Fibroblast of lung (primary cell): ENCODE measurements at places on chromosomes 7 and 10. TPM values are rescaled to one million over a fixed set of nuclear protein-coding genes. Genes with fewer than 3 reads are reported as not detected.

RBM48 gene
- 7.4 and 9.8 TPM in 2 replicates for polyA plus RNA-seq

PNLIPRP3 gene
- not detected in 2 replicates for polyA plus RNA-seq

SLC18A2 gene
- polyA plus RNA-seq, result not detected in 2 replicates

PTPRN2 gene
- 0.54 and 0.70 TPM in 2 replicates for polyA plus RNA-seq

CYP2W1 gene
- not detected in 2 replicates for polyA plus RNA-seq

SPDYE6 gene
- polyA plus RNA-seq, result not detected in 2 replicates

GRCh38 chr7:23205577-23205908 is 23.7 kb downstream of the NUP42 start:
- no peak for DNase-seq

- no peak for DNase-seq
Measured at GRCh38 chr10:4617589-4617988, 208.4 kb upstream of the AKR1E2 start.

GRCh38 chr7:149728491-149729375 is 44.7 kb downstream of the ZNF467 start:
- no peak for DNase-seq

DNA sequence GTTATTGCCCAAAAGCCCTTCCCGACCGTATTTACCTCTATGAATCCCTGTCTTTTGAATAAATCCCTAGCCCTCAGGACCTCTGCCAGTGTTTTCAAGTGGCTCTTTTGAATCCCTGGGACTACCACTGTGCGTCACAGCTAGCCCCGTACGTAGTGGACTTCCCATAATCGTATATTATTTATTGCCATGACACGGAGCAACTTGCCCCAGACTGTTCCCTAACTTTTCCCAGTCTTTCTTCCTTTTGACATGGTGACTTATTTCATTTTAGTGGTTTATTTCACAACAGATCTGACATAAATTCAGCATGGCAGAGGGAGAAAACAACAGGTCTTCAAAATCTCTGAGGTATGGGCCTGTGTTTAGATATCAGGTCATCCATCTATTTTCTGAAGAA is 318.6 kb upstream of the KLF6 start:
- DNase-seq, result no peak

GRCh38 chr7:4057289-4057616 is 624.8 kb upstream of the FOXK1 start:
- no peak for DNase-seq

- no peak for DNase-seq
Measured at GRCh38 chr10:75403939-75404814, 2.6 kb upstream of the ZNF503 start.

GRCh38 chr10:60942788-60943315 is 1.1 kb downstream of the RHOBTB1 start:
- peak; percentile 49 for DNase-seq

- no peak for DNase-seq
Measured at GRCh38 chr7:97078023-97078969, 39.2 kb upstream of the SDHAF3 start.

DNA sequence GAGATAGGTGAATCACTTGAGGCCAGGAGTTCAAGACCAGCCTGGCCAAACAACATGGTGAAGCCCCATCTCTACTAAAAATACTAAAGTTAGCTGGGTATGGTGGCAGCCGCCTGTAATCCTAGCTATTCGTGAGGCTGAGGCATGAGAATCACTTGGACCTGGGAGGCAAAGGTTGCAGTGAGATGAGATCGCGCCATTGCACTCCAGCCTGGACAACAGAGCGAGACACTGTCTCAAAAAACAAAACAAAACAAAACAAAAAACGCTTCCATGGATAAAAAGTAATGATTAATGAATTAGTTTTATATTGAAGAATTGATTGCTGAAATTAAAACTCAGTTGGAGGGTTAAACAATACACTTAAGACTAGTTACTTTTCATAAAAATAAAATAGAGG is 32.3 kb downstream of the KLHDC10 start:
- no peak for DNase-seq

DNA sequence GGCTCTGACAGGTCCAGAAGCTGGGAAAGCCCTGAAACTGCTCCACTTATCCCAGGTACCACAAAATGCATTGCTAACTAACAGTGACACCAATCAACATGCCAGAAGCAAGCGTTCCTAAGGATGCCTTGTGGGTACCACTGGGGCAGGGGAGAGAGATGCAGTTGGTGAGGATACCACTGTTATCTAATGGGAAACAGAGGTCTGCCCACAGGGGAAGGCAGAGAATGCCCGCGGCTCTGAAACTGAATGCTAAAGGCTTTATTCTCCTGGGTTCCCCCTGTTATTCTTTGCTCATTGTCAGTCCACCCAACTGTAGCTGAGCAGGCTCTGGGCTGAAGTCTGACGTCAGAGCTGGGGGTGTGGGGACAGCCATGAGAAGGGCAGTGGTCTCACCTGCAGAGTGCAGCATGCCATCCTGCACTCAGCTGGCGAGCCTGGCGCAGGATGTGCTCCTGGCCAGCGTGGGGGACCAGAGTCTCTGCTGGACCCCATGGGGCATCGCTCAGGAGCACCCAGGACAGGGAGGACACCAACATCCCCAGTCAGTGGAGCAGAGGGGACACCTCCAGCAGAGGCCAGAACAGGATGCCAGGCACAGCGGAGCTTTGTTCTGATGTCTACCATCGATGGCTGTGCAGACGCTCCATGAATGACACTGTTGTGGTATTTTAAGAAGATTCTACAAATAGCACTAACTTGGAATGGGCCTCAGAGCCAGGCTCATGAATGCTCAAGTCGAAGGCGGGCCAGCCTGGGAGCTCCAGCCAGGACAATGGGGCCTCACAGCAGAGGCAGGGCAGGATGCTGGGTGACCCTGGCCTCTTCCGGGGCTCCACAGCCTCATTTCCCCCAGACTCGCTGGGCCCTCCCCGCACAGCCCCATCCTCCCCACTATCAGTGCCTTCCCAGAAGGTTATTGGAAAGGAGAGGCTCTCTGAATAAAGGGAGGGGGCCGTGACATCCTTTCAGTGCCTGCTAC is 95.8 kb downstream of the ARHGAP22 start:
- DNase-seq, result no peak

DNA sequence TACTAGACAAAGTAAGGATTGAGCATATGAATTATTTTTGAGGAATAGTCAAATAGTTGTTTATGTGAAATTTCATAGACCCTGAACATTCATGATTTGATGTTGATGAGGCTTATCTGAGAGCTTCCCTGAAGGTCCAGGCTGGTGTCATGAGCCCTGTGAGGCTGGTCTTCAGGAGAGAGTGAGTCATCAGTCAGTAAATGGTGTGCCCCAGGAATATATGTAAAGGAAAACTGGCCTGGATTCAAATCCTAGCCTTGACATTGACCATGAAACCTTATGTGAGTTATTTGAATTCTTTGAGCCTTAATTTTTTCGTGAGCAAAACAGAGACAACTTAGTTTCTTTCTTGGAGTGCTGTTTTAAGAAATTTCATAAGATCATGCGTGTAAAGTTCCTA is 6.2 kb downstream of the TMEM236 start:
- DNase-seq, result peak; percentile 21

DNA sequence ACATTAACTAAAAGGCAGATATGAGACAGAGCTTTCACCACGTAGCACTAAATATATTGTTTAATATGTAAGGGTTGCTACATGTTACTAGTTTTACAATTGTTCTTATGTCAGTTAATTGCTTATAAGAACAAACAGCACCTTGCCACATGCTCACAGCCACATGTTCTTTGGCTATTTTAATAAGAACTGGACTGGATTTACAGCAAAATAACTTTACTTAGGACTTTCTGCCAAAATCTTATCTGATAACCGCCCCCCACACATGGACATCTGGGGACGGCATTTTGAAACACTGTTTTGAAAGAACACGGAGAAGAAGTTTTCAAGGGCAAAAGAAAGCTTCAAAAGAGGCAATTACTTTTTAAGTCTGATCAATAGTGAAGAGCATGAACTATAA is 45.3 kb downstream of the JAZF1 start:
- peak; percentile 39 for DNase-seq

DNA sequence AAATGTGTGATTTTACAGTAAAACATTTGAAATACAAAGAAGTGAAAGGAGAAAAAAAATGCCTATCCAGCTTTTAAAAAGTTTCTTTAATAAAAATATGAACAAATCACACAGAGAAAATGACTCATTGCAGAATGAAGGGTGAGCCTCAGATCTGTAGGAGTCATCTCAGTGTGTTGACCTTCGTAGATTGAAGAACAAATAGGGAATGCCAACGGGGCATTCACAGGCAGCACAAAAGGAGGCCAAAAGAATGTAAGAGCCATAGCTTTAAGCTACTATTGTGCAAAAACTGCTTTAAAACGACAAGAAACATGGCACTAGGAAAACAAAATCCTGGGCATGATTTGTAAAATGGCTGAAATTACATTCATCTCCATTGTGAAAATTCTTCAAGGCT is 782.7 kb upstream of the CELF2 start:
- no peak for DNase-seq

DNA sequence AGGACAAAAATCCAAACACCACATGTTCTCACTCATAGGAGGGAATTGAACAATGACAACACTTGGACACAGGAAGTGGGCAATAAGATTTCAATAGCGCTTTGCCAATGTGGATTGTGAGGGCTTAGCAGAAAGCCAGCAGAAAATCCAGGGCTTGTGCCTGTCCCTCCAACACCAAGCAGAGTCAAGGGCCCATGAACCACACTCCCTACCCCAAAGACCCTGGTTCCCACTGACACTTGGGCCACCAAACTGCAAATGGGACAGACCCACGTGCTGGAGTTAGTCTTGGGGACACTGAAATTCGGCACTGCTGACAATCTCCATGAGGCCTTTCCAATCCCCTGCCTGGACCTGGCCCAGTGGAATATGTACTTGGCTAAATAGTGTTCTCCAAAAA is 67.0 kb downstream of the GRID1 start:
- no peak for DNase-seq

GRCh38 chr7:17029150-17029549 is 147.4 kb upstream of the AGR3 start:
- DNase-seq, result no peak
